ENCODE measurements at places on chromosomes 2 and 18.

- DNase-seq = no peak
Observed at GRCh38 chr2:207970147-207970825, 55.0 kb downstream of the PLEKHM3 start.

- DNase-seq = peak; percentile 8
Observed at GRCh38 chr2:173749315-173749714, 215.9 kb downstream of the SP3 start.

- no peak for DNase-seq
Observed at GRCh38 chr2:127051116-127052056, 55.6 kb downstream of the BIN1 start.

DNA sequence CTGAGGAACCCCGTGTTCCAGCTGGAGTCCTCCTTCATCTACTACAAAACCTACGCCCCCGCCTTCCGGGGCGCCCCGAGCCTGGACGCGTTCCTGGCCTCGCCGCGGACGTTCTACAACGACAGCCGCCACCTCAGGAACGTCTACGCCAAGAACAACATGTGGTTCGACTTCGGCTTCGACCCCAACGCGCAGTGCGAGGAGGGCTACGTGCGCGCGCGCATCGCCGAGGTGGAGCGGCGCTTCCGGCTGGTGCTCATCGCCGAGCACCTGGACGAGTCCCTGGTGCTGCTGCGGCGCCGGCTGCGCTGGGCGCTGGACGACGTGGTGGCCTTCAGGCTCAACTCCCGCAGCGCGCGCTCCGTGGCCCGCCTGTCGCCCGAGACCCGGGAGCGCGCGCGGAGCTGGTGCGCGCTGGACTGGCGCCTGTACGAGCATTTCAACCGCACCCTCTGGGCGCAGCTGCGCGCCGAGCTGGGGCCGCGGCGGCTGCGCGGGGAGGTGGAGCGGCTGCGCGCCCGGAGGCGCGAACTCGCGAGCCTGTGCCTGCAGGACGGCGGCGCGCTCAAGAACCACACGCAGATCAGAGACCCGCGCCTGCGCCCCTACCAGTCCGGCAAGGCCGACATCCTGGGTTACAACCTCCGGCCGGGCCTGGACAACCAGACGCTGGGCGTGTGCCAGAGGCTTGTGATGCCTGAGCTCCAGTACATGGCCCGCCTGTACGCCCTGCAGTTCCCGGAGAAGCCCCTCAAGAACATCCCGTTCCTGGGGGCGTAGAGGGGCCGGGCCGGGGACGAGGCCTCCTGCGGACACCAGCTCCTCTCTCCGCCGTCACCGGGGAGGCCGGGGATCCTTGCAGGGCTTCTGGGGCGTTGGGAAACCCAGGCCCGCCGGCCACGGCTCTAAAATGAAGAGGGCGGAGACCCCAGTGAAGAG lies 5.3 kb upstream of the NEU4 start:
- peak; percentile 29 for DNase-seq

GRCh38 chr2:219123356-219124135 lies 37.1 kb downstream of the NHEJ1 start:
- no peak for DNase-seq

GRCh38 chr2:171086352-171087290 lies 74.1 kb downstream of the TLK1 start:
- peak; percentile 92 for DNase-seq

GRCh38 chr2:154696810-154697417 lies 1.6 kb upstream of the KCNJ3 start:
- no peak for DNase-seq

DNA sequence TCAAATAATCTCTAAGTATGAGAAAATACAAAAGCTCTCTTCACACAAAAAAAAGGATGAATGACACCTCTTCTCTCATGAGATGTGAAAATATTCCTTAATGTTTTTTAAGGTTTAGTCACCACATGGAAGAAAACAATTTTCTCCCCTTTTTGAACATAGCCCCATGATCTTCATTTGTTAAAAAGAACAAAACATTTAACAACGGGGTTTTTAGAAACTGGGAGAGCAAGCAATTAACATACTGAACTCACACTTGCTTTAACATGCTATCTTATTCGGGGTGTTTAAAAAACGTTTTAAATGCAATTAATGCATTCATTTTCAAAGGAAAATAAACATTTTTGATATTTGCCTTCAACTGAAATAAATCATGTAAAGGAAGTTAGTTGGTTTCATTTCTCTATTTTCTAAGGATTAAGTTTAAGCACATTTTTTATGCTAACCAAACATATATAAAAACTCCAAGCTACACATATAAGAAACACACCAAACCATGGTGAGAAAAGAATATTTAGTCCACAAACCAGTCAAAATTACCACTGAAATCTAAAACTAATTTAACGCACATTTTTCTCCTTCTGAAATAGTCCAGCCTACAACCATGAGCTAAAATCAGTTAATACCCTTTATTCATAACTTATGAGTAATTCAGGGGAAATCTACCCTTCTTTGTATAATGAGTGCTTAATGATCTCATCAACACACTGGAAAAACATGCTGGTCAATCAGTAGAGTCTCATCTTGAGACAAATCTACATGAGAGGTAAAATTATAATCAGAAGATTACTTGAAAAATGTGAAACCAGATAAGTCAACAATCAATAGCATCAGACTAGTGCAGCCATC lies 8.2 kb downstream of the FBXO11 start:
- peak; percentile 51 for DNase-seq

DNA sequence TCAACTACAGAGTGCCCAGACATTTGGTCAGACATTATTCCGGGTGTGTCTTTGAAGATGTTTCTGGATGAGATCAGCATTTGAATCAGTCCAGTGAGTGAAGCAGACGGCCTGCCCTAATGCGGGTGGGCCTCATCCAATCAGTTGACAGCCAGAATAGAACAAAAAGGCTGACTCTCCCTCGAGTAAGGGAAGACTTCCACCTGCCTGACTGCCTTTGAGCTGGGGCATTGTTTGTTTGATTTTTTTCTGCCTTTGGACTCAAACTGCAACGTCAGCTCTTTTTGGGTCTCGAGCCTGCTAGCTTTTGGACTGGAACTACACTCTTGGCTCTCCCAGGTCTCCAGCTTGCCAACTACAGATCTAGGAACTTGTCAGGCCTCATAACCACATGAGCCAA lies 111.7 kb upstream of the AGAP1 start:
- no peak for DNase-seq

DNA sequence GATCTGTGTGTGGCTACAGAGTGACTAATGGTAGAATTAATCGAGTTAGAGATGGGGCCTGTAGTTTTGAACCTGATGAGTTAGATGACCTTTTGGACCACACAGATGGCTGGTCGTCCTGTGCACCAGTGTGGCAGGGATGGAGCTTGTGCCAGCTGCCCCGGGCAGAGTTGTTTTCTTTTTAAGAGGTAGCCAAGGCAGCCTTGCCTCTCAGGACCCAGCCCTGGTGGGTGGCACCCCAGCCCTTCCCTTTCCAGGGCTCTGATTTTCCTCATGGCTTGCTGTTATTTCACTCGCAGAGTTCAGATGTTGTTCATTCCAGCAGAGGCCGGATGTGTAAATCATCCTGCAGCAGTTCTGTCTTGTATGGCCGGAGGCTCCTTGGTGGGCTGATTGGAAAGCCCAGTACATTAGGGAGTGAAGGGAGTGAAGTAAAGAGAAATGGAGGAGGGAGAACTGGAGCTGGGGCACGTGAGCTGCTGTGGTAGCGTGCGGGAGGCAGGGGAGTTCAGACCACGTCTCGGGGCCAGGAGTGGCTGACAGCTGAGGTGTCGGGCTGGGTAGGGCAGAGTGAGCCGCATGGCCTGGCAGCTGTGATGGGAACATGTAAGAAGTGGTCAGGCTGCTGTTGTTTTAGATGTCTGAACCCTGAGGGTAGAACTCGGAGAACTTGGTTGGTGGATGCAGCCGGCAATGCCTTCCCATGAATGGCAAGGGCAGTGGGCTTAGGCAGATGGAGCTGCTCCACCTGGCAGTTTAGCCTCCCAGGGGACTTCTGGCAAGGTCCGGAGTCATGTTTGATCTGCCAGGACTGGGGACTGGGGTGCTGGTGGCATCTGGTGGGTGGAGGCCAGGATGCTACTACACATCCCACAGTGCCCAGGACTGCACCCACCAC lies 28.8 kb downstream of the ASAP2 start:
- DNase-seq = peak; percentile 82

DNA sequence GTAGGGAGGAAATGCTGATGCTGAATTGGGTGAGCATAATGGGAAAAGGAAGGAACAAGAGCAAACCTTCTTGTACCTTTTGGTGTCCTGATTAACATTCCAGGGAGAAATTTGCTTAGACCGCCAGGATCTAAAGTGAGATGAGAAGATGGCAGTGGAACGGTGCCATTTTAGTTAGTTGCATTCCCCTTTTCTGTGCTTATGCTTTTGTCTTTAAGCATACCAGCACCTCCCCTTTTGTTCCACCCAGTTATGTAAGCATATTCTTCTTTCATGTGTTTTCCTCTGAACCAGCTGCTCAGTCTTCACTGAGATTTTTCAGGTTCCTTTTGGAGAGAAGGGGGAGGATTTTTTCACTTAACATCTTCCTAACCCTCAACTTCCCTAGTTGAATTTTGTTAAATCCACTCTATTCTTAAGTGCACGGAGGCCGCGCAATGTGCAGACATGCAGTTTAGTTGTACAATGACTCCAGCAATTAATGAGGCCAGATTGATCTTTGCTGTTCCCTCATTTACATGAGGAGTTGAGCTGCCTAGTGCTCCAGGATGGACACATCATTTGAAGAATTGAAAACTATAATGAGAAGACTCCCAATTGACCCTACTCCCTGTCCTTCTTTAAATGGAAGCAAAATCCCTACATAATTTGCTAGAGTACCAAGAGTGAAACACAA lies 73.9 kb downstream of the MAP4K4 start:
- no peak for DNase-seq

GRCh38 chr2:139613264-139613663 lies 833.1 kb upstream of the NXPH2 start:
- no peak for DNase-seq

GRCh38 chr2:11303290-11304013 lies 41.0 kb downstream of the ROCK2 start:
- no peak for DNase-seq

DNA sequence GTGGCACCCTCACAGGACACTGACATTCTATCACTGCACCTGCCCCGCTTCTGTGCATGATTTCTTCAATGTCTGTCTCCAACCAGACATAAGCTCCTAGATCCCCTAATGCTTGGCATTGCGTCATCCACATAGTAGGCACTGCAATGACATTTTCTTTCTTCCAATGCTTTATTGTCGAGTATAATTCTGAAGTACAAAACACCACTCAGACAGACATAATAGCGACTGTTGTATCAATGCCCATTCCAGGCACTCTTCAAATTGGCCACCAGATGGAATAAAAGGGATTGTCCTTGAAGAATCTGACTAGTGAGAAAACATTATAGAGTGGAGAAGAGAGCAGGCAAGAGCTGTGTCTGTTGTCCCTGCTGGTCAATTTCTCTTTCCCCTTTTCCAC lies 89.0 kb downstream of the LPIN1 start:
- no peak for DNase-seq

GRCh38 chr2:145260081-145260480 lies 740.2 kb upstream of the ZEB2 start:
- no peak for DNase-seq

DNA sequence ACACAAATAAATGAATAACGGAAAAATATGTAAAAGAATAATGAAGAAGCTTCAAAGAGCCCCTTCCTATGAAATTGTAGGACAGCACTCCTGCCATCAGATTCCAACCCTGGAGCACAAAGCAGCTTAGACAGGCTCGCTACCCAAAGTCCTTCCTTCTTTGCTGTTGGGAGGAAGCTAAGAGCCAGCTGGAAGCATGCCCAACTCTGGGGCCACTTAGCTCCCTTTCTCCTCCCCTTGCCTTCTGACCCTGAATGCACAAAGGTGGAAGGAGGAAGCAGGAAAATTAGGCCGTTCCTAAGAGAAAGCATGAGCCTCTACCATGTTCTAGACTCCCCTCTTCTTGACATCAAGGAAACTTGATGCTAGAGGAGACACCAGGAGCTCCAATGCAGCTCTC lies 700.8 kb downstream of the RNF144A start:
- no peak for DNase-seq

Measured in endothelial cell of umbilical vein (primary cell).